ENCODE measurements at places on chromosomes 2 and 18. TPM values are rescaled to one million over a fixed set of nuclear protein-coding genes. Genes with fewer than 3 reads are reported as not detected.

DNA sequence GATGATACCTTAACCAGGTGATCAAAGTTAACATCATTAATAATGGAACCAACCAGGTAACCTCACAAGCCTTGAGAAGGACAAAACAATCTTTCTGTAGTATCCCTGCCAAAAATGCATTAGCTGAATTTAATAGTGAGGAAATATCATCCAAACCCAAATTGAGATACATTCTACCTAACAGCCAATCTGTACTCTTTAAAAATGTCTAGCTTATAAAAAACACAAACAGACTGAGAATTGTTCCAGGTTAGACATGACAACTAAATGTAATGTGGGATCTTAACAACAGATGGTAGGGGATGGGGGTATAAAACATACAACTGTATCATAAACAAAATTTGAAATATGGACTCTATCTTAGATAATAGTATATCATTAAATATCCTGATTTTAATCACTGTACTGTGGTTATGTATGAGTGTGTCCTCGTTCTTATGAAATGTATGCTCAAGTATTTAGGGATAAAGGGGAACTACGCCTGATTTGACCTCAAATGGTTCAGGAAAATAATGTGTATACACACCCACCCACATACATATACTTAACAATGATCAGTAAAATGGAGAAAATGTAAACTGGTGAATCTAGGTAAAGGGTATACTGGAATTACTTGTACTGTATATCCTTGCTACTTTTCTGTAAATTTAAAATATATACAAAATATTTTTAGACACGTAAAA lies 1.7 kb downstream of the FANCL start:
- no peak for DNase-seq

- no peak for DNase-seq
Measured at GRCh38 chr2:96878171-96878570, 8.3 kb upstream of the SEMA4C start.

GRCh38 chr2:205764270-205764746 lies 82.0 kb downstream of the NRP2 start:
- DNase-seq, result no peak

Gene DUSP28
- total RNA-seq, result 7.2 TPM

Gene PKDCC
- 77.8 TPM for total RNA-seq

Measured in thymus (tissue), 14 donors.